Activated naive CD4-positive, alpha-beta T cell treated with anti-CD3 and anti-CD28 coated beads, Interleukin-2, amount 10 ng/mL, durations not matched to agents 7 days and 5 days (primary cell): ENCODE measurements at places on chromosomes 2 and 18.

- no peak for DNase-seq
- H3K4me1 ChIP-seq, result no peaks in the 10 kb centered on the region
- H3K4me3 ChIP-seq, result no peak overlapping the region
- no peak overlapping the region for H3K27ac ChIP-seq
These were observed 132.7 kb upstream of the NDUFV2 start for GRCh38 chr18:8969639-8970390.

GRCh38 chr18:72502671-72503431 is 41.3 kb downstream of the CBLN2 start:
- no peak overlapping the region for H3K4me3 ChIP-seq
- no peaks in the 10 kb centered on the region for H3K27me3 ChIP-seq
- no peak for DNase-seq
- no peaks in the 10 kb centered on the region for H3K4me1 ChIP-seq

- H3K36me3 ChIP-seq, result no peaks in the 10 kb centered on the region
- no peak overlapping the region for H3K4me3 ChIP-seq
- DNase-seq, result no peak
- no peak overlapping the region for H3K27ac ChIP-seq
- no peaks in the 10 kb centered on the region for H3K4me1 ChIP-seq
These were observed 270.7 kb upstream of the KLHL29 start for GRCh38 chr2:23114299-23114698.

- H3K4me3 ChIP-seq, result no peak overlapping the region
- no peak overlapping the region for H3K27ac ChIP-seq
- H3K27me3 ChIP-seq, result no peaks in the 10 kb centered on the region
These were observed 6.6 kb downstream of the RIT2 start for GRCh38 chr18:43108882-43109281.

GRCh38 chr2:195863564-195863963 is 205.1 kb downstream of the DNAH7 start:
- no peaks in the 10 kb centered on the region for H3K4me1 ChIP-seq
- DNase-seq, result no peak
- H3K27ac ChIP-seq, result no peak overlapping the region

GRCh38 chr2:45975752-45976517 is 321.3 kb upstream of the EPAS1 start:
- peaks cover 8% of the 10 kb centered on the region for H3K4me1 ChIP-seq
- no peak overlapping the region for H3K27ac ChIP-seq
- peaks cover 3% of the 10 kb centered on the region for H3K27me3 ChIP-seq
- H3K4me3 ChIP-seq, result no peak overlapping the region
- DNase-seq, result no peak
- no peaks in the 10 kb centered on the region for H3K36me3 ChIP-seq

DNA sequence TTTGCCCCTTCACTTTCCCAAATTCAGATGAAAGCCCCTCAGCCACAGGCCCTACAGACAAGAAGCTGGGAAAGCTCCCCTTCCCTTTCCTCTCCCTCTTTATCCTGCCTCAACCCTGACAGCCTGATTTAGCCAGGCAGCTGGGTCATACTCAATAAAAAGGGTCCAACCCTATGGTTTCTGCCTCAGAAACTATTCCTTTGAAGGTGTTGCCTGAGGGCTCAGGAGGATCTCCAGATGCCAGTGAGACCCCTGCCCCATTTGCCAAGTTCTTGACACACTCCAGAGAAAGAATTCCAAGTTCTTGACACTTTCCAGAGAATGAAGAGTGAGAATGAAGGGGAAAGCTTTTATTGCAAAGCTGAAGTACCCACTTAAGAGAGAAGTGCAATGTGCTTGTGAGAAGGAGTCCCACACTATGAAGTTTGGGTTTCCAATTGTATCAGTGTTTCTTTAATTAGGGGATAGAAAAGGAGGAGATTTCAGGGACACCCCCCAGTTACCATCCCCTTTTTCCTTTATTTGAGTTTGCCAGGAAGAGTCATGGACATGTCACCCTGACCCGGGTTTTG is 576.2 kb downstream of the METTL4 start:
- H3K36me3 ChIP-seq, result no peaks in the 10 kb centered on the region
- no peak overlapping the region for H3K27ac ChIP-seq
- H3K4me3 ChIP-seq, result no peak overlapping the region
- H3K4me1 ChIP-seq, result no peaks in the 10 kb centered on the region
- no peak for DNase-seq
- H3K27me3 ChIP-seq, result peaks cover 3% of the 10 kb centered on the region

DNA sequence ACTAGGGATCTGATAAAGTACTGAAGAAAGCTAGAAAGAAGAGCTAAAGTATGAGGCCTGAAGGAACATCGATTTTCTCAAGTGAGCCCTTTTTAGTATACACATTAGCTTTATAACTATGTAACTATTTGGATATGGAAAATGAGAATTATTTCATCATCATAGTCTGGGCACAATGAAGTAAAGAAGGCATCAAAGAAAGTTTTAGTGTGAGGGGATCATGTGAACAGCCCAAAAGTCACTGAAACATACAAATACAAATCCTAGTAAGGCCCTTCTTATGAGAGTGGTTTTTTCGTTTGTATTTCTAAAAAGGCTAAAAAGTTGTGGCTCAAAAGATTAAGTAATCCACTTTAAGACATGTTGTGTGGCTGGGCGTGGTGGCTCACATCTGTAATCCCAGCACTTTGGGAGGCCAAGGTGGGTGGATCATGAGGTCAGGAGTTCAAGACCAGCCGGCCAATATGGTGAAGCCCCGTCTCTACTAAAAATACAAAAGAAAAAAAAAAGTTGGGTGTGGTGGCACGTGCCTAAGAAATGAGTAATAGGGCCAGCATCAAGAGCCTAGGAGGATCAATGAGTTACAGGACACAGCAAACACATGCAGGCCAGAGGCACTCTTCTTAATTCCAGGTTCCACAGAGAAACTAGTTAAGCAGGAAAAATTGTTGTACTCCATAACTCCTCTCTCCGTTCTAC is 61.9 kb downstream of the PUM2 start:
- H3K27ac ChIP-seq, result no peak overlapping the region
- no peak overlapping the region for H3K4me3 ChIP-seq
- H3K27me3 ChIP-seq, result no peaks in the 10 kb centered on the region
- peaks cover 24% of the 10 kb centered on the region for H3K36me3 ChIP-seq

DNA sequence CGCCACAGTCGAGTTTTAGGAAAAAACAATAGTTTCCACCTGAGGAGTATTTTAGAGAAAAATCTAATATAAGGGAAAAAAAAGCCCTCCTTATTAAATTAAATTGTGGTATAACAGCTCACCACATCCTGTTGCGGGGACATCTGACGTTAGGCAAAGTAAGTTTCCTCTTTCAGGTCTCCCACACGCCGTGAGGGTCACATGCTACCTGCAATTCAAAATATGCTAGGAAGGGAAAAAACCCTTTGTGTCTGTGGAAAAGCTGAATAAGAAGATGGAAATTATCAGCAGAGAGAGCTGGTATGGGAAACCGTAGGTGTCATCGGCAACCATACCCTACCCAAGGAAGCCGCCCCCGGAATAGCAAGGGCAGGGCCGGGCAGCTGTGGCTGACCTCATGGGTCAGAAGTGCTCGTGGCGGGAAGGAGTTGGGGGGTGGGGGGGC is 128.0 kb downstream of the NFATC1 start:
- peaks cover 75% of the 10 kb centered on the region for H3K4me1 ChIP-seq
- no peaks in the 10 kb centered on the region for H3K27me3 ChIP-seq
- H3K36me3 ChIP-seq, result peaks cover 22% of the 10 kb centered on the region
- H3K27ac ChIP-seq, result peak overlapping the region; percentile 93

- H3K27me3 ChIP-seq, result no peaks in the 10 kb centered on the region
- H3K4me1 ChIP-seq, result no peaks in the 10 kb centered on the region
- no peak overlapping the region for H3K4me3 ChIP-seq
- no peak for DNase-seq
- H3K27ac ChIP-seq, result no peak overlapping the region
These were observed 973.0 kb upstream of the CHAC2 start for GRCh38 chr2:52794581-52794980.

GRCh38 chr18:62044490-62045000 is 142.3 kb downstream of the PIGN start:
- no peaks in the 10 kb centered on the region for H3K27me3 ChIP-seq
- H3K36me3 ChIP-seq, result peaks cover 2% of the 10 kb centered on the region
- no peak for DNase-seq
- H3K4me1 ChIP-seq, result no peaks in the 10 kb centered on the region
- no peak overlapping the region for H3K4me3 ChIP-seq
- no peak overlapping the region for H3K27ac ChIP-seq

DNA sequence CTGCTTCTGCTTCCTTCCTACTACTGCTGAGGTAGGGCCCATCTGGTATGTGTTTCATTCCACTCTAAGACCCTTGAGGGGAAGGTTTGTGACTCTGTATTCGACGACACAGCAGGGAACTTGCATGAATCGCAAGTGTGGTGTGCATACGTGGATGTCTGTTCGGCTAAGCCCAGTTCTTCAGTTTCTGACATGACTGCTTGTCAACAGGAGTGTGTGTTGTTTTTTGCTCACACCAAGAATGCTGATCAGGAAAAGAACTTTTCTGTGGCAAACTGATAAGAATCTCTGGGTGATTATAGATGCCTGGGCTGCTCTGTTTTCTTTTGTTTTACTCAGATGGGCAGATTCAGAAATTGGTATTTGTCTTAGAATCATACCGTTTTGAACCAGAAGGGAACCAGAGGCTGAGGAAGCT is 22.0 kb downstream of the TNFRSF11A start:
- H3K27ac ChIP-seq, result peak overlapping the region; percentile 26
- no peak for DNase-seq
- H3K4me3 ChIP-seq, result no peak overlapping the region
- peaks cover 25% of the 10 kb centered on the region for H3K4me1 ChIP-seq
- H3K27me3 ChIP-seq, result peaks cover 10% of the 10 kb centered on the region

DNA sequence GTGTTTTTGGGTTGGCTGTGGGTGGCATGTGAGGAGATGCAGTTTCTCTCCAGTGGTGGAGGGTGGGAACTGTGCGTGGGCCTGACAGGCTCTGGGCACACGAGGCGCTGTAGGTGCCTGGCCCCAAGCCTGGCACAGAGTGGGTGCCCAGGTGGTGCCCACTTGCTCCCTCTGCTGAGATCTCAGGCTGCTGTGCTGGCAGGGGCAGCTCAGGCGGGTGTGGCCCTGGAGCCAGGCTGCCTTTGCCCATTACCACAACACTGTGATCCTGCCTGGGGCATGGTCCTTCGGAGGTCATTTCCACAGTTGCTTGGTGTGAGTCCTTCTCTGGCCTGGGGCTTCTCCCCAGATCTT is 20.4 kb downstream of the TSHZ1 start:
- peaks cover 20% of the 10 kb centered on the region for H3K36me3 ChIP-seq
- no peak overlapping the region for H3K4me3 ChIP-seq
- H3K27me3 ChIP-seq, result no peaks in the 10 kb centered on the region

DNA sequence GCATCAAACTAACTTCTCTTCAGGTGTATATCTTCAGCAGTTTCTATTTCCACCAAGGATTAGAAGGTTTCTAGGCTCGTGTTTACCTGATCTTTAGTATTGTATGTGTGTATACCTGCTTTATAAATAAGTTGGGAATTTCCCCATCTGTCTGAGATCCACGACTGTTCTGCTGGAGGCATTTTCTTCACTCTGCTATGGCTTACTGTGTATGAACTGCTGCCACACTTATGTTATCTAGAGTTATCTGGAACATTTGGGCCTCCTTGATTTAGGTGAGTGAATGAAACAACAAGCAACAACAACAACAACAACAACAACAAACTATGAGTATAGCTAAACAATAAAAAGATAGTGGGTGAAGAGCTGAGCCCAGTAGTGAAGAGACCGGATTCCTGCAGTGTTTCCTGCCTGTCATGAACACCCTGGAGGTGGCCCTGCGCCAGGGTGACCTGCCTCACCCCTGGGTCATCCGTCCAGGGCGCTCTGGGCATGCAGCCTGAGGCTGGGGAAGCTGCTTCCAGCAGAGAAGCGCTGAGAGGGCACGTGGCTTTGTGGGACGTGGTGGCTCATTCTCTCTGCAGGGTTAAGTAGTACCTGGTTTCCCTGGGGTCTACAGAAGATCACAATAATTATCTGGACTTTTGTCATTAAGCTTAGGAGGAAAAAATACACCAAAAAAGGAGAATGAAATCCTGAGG is 56.1 kb upstream of the GATA6 start:
- no peak for DNase-seq
- H3K36me3 ChIP-seq, result no peaks in the 10 kb centered on the region
- no peak overlapping the region for H3K4me3 ChIP-seq

DNA sequence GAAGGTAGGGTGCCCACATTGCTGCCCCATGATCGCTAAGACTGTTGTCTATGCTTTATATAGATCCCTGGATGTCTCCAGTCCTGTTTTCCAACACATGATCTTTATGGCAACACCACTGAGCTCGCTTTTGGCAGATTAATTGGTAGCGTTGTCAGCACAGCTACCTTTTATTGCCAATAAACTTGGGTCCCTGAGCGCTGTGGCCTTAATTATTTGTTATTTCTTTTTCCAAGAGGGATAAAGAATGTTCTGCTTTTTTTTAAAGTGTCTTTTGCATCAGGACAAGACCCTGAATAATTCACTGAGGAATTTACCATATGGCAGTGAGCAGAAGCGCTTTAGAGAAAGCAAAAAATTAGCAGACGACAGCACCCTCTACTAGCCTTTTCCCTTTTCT is 113.5 kb downstream of the COLEC12 start:
- no peak overlapping the region for H3K4me3 ChIP-seq
- H3K27me3 ChIP-seq, result peaks cover 10% of the 10 kb centered on the region

GRCh38 chr18:32383050-32383819 is 87.4 kb downstream of the GAREM1 start:
- H3K27ac ChIP-seq, result no peak overlapping the region
- H3K4me1 ChIP-seq, result no peaks in the 10 kb centered on the region
- DNase-seq, result no peak
- H3K27me3 ChIP-seq, result peaks cover 7% of the 10 kb centered on the region
- H3K4me3 ChIP-seq, result no peak overlapping the region

GRCh38 chr2:148893906-148894305 is 18.9 kb downstream of the KIF5C start:
- DNase-seq, result no peak
- H3K4me3 ChIP-seq, result no peak overlapping the region
- H3K36me3 ChIP-seq, result peaks cover 11% of the 10 kb centered on the region
- H3K27me3 ChIP-seq, result peaks cover 13% of the 10 kb centered on the region
- H3K27ac ChIP-seq, result no peak overlapping the region

DNA sequence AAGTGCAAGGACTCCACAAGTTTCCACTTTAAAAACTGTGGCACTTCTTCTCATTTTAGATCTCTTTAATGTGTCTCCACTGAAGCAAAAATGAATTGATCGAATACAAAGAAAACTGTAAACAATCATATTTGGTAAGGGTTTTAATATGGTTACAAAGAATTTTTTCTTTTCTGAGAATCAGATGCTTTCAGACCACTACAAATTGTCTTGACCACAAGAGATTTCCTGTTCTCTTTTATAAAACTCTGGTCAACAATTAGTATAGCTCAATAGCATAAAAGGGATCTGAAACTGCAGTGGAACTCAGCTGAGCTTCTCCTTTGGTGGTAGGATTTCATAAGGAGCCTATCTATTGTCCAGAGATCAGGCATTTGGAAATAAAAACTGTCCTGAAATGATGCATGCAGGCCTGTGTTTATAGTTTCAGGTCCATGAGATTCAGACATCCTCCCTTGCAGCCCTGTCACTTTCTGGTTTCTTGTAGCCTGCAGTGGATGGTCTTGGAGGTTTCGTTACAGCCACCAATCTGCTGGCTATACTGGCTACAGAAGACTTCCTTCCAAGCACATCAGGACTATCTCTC is 120.0 kb downstream of the DOCK10 start:
- H3K4me1 ChIP-seq, result peaks cover 57% of the 10 kb centered on the region
- H3K36me3 ChIP-seq, result peaks cover 43% of the 10 kb centered on the region
- peak overlapping the region; percentile 80 for H3K27ac ChIP-seq
- DNase-seq, result no peak
- H3K4me3 ChIP-seq, result no peak overlapping the region
- H3K27me3 ChIP-seq, result no peaks in the 10 kb centered on the region

- H3K4me1 ChIP-seq, result peaks cover 9% of the 10 kb centered on the region
- no peaks in the 10 kb centered on the region for H3K27me3 ChIP-seq
- peaks cover 24% of the 10 kb centered on the region for H3K36me3 ChIP-seq
- H3K27ac ChIP-seq, result no peak overlapping the region
These were observed 21.1 kb downstream of the PER2 start for GRCh38 chr2:238267341-238267710.
